ENCODE measurements at places on chromosomes 3 and 15. TPM values are rescaled to one million over a fixed set of nuclear protein-coding genes. Genes with fewer than 3 reads are reported as not detected.

Gene AGBL1
- total RNA-seq: not detected

Gene LRCH3
- 83.4 TPM for total RNA-seq

Gene KNSTRN
- total RNA-seq: 49.5 TPM

Gene ABI3BP
- not detected for total RNA-seq

GRCh38 chr3:48519277-48519643 is 15.3 kb upstream of the SHISA5 start:
- DNase-seq: no peak

Gene RAD51
- total RNA-seq: 54.5 TPM

Gene SGO1
- 34.5 TPM for total RNA-seq

Gene UNC13C
- not detected for total RNA-seq

GRCh38 chr3:193621127-193621526 is 28.1 kb downstream of the OPA1 start:
- DNase-seq: no peak

DNA sequence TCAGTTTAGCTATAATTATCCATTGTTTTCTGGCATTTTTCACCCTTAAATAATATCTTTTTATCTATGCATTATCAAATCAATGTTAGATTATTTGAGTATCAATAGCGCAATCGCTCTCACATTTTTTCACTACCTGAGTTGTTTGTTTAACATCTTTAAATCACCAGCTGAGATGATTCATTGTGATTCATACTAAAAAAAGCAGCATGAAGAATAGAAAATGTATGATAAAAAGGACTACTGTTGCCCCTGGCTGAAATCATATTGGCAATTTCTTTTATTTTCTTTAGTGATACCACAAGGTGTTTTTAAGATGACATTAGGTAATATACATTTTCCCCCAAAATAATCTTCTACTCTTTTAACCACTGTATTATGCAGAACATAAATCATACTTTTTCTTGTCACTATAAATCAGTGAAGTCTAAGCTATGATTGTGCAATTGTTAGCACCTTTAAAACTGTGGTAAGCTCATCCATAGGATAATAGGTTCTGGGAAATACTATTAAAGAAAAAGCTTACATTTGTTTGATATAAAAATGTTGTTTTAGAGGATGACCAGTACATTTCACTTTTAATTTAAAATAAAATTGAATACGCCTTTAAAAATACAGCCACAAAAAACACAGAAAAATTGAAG is 889.1 kb downstream of the NAALADL2 start:
- no peak for DNase-seq

GRCh38 chr15:49895347-49896223 is 223.4 kb downstream of the ATP8B4 start:
- no peak for DNase-seq

DNA sequence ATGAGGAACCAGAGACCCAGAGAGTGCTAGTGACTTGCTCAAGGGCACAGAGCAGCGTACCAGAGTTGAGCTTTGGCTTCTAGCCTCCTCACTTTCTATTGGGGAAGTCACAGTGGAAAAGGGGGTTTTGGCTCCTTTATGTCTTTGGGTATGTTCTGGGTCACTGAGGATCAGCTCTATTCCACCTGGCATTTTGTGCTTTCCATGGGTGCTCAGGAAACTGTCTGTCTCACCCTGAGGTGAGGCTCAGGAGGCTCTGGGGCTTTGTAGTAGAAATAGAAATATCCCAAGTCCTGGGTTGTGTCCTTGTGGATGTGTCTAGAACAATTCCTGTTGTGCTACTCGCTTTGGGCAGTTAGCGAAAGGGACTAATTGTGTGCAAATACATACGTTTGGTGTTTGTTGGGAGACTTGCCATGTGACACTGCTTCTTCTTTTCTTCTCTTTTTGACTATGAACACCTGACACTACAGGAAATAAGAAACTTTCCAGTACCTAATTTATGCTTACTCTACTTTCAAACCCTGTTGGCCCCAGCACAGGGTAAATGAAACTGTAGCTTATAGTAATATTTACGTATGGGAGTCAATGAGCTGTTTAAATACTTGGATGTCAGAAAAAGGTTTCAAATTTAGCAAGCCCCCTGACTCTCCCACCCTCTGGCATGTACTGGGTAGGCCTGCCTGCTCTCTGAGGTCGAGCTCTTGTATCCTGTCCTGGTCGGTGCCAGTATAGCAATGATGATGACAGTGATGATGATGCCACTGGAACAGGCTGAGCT is 35.6 kb downstream of the SMAD3 start:
- DNase-seq: no peak

DNA sequence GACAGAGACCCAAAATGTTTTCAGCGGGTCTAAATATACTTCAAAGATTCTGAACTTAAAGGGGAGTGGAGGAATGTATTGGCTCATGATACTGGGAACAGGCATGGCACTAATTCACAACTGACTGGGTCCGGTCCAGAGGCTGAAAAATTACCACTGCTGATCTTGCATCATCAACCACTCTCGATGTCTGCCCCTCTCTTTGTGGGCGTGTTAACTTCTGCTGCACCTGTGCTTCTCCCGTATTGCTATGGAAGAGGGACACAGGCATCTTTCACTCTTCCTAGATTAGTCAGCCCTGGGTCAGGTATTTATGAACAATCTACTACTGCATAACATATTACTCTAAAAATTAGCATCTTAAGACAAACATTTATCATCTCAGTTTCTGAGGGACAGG is 33.2 kb downstream of the HHLA2 start:
- DNase-seq: no peak

Gene SH2D7
- not detected for total RNA-seq

DNA sequence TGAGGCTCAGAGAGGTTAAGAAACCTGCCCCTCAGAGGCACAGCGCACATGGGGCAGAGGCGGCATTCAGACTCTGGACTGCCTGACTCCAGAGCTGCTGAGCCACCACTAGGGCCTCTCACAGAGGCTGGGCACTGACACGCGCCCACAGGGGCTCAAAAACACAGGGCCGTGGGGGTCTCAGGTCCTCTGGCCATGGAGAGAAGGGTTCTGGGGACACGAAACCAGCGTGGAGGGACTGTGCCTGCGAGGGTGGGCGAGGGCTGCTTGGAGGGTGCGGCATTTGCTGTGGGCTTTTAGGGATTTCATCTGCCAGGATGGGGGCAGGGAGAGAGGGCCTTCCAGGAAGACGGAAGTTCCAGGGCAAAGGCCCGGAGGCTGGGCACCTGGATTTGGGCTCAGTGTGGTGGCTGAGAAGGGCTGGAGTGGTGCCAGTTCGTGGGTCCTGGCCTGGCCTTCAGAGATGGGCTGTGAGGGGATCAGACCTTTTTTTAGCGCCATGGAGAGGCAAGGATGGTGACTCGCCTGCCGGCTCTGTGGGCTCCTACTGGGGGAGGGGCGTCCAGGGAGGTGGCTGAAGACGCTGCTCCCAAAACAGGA is 69.6 kb downstream of the EFCAB12 start:
- DNase-seq: no peak

GRCh38 chr3:114005481-114005880 is 50.8 kb downstream of the CCDC191 start:
- DNase-seq: no peak

Measured in activated naive CD8-positive, alpha-beta T cell treated with anti-CD3 and anti-CD28 coated beads, Interleukin-2, amount 10 ng/mL, durations not matched to agents 7 days and 5 days (primary cell).